Suprapubic skin (tissue), 4 donors: ENCODE measurements at places on chromosomes 1 and 21. TPM values are rescaled to one million over a fixed set of nuclear protein-coding genes. Genes with fewer than 3 reads are reported as not detected.

The ETS2 gene
- total RNA-seq, result 409 TPM

The RGS13 gene
- 0.10 TPM for total RNA-seq

The DNMT3L gene
- total RNA-seq, result not detected

The LYPLAL1 gene
- 32.4 TPM for total RNA-seq

The LAX1 gene
- 0.97 TPM for total RNA-seq

The CACNA1S gene
- not detected for total RNA-seq

The CHRM3 gene
- total RNA-seq, result 15.8 TPM

The C1QA gene
- 9.9 TPM for total RNA-seq

The PGBD5 gene
- total RNA-seq, result 0.16 TPM

The FAM72D gene
- total RNA-seq, result 0.47 TPM

The RXRG gene
- 0.72 TPM for total RNA-seq

The ATAD3B gene
- total RNA-seq, result 22.5 TPM

The PODN gene
- total RNA-seq, result 19.0 TPM

The UBE4B gene
- total RNA-seq, result 65.6 TPM

The ETV3L gene
- not detected for total RNA-seq

The IL20 gene
- total RNA-seq, result 1.0 TPM

The LCE6A gene
- total RNA-seq, result 95.6 TPM

The PRAMEF27 gene
- not detected for total RNA-seq

The KIFAP3 gene
- 18.5 TPM for total RNA-seq

The ARHGEF16 gene
- total RNA-seq, result 13.6 TPM

The RAP1GAP gene
- total RNA-seq, result 4.9 TPM

The GNL2 gene
- 46.5 TPM for total RNA-seq

The ADAMTS5 gene
- 6.1 TPM for total RNA-seq

The CD52 gene
- total RNA-seq, result 11.4 TPM

The ZNF678 gene
- total RNA-seq, result 3.9 TPM

The REN gene
- not detected for total RNA-seq

The SF3B4 gene
- total RNA-seq, result 23.9 TPM

The SPRR4 gene
- total RNA-seq, result 18.8 TPM

The STUM gene
- 5.9 TPM for total RNA-seq

The ITLN2 gene
- not detected for total RNA-seq
